ENCODE measurements at places on chromosomes 5 and 9.
A peak's percentile ranks its signal among the peaks of the same experiment; 100 is the strongest.

DNA sequence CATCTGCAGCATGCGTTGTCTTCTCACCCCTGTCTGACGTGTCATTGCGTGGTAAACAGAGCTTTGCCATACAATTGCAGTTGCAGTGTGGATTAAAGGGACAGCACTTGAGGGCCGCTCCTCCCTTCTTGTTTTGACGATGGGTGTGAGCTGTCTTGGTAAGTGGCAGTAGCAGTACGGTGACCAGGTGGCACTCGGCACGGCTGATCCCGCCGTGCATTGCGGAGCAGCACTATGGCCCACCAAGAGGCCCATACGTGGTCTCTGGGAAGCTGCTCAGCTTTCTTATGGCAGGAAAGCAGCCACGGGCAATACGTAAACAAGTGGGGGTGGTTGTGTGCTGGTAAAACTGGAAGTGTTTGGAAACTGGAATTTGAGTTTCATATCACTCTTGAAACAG lies 25.1 kb downstream of the EHMT1 start:
- DNase-seq: no peak

DNA sequence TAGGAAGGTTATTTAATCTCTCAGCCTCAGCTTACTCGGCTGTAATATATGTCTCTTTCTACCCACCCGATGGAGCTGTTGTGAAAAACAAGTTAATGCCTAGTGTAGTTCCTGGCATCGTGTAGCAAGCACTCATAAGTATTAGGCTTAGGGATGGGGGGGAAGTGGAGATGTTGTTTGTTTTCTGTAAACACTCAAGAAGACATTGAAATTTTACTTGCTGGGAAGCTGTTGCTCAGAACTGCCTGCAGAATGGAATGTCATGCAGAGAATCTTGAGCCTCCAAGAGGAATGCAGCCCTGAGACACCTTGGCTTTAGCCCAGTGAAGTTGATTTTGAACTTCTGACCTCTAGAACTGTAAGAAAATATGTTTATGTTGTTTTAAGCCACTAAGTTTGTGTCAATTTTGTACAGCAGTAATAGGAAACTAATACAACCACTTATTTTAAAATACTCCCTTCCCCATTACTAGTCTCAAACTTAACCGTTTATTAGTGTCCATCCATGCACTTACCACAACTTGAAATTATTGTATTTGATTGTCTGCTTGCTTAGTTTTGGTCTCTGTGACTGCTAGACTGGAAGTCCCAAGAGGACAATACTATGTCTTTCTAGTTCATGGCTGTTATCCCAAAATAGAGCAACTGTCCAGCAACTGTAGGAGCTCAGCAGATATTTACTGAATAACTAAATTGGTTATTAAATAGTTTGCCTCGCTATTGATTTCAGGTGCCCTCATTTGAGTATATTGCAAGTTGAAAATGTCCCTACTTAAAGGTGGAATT lies 53.8 kb downstream of the MFAP3 start:
- DNase-seq: no peak

DNA sequence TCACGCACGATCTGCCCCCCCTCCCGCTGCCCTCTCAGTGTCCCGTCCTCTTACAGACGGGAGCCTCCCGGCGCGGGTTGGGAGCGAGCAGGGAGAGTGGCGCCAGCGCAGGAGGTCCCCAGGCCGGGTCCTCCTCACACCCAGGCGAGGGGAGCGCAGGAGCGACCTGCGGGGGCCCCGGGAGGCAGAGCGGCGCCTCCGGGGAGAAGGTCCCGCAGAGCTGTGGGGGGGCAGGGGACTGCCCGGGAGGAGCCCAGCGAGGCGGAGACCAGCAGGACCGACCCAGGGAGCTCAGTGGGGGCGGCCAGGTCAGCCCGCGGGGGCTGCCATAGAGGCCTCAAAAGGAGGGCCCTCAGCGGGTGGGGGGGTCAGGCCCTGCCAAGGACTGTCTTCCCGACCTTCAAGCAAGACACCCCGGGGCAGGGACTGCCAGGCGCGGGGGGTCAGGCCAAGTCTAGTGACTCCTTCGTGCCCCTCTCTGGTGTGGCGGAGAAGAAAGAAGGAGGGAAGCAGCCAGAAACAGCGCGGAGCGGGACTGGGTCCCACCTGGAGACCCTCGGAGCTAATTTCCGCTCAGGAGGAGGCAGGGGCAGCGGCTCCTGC lies 123.3 kb upstream of the ERCC6L2 start:
- DNase-seq: no peak

DNA sequence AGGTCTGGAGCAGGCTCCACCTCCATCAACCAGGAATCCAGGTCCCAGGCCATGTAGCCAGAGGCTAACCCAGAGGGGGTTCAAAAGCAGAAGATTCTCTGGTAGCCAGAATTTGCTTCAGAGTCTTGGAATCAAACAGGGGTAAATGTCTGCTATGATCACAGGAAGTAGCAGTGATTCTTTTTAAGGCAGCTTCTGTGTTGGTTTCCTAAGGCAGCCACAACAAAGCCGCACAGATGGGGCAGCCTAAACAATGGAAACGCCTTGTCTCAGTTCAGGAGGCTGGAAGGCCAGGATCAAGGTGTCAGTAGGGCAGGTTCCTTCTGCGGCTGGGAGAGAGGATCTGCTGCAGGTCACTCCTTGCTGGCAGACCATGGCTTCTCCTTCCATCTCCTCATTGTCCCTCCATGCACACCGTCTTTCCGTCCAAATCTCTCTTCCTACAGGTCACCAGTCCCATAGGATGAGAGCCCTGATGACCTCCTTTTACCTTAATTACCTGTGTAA lies 167.3 kb downstream of the ROR2 start:
- DNase-seq: no peak

DNA sequence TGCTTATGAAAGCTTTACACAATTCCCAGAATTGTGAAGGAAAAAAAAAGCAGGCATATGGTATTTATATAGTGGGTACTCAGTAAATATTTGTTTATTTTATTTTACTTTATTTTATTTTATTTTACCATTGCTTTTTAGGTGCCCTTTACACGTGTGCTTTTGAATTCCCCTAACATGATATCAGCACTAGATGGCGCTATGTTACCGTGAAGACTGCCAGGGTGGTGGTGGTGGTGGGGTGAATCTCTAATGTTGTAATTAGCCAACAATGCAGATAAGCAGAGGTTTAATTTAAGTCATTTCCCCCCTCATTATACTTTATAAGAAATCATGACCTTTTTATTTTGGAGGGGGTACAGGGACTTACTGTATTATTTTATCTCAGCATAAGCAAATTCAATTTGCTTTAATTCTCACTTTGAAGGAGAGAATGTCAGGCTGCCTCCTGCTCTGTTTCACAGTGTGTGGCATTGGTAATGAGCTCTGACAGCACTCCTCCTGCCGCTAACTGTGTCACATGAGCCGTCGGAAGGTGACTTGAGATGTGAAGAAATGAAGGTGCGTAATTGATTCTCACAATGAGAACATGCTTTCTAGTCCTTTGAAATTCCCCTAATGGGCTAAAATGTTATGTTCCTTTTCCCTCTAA lies 165.6 kb downstream of the YTHDC2 start:
- DNase-seq: no peak

- DNase-seq: no peak
Measured at GRCh38 chr9:133932181-133932580, 59.9 kb downstream of the VAV2 start.

- DNase-seq: no peak
Measured at GRCh38 chr9:111991179-111991578, 94.6 kb downstream of the UGCG start.

DNA sequence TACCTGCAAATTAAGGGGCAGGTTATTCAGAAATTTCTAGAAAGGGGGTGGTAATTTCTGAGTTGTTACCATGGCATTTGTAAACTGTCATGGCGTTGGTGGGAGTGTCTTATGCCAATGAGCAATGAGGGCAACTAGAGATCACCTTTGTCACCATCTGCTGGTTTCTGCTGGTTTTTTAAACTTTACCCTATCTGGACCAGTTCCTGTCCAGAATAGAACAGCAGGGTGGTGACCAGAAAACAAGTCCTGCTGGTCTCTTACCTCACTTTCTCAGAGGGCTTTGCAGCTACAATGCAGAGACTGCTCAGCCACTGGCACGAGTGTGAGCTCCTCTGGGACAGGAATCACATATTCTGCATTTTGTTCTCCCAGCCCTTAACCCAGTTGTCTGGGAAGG lies 51.4 kb downstream of the FAM114A2 start:
- no peak for DNase-seq

- DNase-seq: no peak
Measured at GRCh38 chr5:126640866-126641265, 40.1 kb downstream of the PHAX start.

DNA sequence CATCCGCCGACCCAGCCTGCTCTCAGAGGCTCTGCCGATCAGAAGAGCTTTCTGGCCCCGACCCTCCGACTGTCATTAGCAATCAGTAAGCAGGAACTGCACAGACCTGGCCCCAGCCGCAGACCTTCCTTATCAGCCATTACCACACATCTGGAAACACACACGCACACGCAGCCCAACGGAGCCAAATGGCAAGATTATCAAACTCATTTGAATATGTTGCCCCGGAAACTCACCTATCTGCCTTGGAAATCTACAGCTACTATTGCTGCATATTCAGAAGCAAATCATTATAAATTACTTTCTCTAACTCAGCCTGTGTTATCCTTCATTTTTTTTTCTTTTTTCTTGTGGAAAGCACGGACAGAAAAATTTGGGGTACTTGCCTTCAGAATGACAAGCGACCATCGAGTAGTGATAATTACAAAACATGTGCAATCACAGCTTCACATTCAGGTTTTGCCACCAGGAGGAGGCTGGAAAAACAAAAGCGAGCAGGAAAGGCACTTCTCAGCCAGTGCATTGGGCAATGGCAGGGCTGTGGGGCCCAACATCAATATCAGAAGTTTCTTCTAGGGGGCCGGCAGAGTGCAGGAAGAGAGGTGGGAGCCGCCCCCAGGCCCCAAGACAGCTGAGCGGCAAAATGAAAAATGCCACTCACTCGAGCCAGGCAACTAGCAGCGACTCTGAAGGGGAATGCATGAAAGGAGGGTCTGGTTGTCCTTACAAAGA lies 122.3 kb downstream of the VAV2 start:
- DNase-seq: no peak

DNA sequence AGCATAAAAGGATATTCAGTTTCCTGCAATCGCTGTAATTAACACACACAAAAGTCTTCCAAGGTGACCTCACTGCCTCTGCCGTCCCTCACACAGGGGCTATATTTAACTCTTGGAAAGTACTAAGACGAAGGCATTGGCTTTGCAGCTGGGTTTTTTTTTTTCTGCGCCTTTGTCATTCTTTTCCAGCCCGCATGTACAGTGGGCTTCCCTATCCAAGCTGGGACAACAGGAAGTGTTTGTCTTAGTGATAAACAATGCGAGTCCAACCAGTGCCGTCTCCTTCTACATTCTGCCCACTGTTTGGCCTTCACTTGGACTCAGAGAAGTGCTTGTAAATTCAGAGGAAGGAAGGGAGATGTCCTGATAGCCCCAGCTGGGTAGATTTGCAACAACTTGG lies 17.6 kb downstream of the AFAP1L1 start:
- no peak for DNase-seq

GRCh38 chr5:113437111-113437510 lies 2.3 kb upstream of the TSSK1B start:
- DNase-seq: peak; percentile 41

- no peak for DNase-seq
Measured at GRCh38 chr5:141935538-141935937, 11.9 kb downstream of the DELE1 start.

DNA sequence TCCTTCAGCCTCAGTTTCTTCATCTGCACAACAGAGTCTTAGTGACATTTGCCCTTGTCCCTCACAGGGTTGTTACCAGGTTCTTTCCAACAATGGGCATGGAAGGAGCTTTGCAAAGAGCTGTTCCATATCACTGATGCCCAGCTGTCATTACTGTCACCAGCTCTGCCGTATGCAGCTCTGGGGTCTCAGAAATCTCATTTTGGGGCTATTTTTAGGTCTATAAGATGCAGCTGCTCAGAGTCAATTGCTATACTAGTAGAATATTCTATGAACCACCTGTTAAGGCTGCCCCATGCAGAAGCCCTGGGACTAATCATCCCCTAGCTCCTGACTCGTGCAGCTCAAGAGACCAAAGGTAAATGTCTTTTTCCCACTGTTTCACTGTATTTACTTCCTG lies 105.1 kb upstream of the TNPO1 start:
- no peak for DNase-seq

- no peak for DNase-seq
Measured at GRCh38 chr5:141371572-141372475, 1.8 kb downstream of the PCDHGB3 start.

- DNase-seq: no peak
Measured at GRCh38 chr9:102497709-102498108, 497.4 kb upstream of the CYLC2 start.

Measured in left hindlimb (tissue), 1 donor.